WTC11 (cell line): ENCODE measurements at places on chromosomes 16 and 17. TPM values are rescaled to one million over a fixed set of nuclear protein-coding genes. Genes with fewer than 3 reads are reported as not detected.
A peak's percentile ranks its signal among the peaks of the same experiment; 100 is the strongest.

DNA sequence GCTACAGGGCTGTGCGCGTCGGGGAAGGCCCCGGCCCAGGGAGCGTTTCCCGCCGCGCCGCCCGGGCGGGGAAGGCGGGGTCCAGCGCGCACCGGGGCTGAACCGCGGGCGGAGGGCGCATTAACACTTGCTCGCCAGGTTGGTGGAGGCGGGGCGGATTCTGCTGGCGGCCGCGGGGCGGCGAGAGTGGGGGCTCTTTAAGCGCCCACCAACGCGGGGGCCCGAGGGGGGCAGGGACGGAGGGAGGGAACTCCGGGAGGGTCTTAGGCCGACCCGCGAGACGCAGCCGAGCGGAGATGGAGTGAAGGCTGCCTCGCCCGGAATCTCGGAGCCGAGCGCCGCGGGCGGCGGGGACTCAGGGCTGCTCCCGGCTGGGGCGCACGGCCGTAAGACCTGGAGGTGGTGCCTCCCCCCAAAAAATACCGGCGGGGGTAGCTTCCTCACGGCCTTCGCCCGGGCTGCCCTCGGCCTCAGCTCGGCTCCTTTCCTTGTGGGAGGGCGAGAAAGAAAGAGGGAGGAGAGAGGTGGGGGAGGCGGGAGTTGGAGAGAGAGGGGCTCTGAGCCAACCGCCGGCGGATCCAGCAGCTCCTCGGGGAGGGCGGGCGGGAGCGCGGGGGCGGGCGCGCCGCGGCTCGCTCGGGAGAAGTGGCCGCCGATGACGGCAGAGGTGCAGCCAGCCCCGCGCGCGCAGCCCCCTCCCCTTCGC is 415 bp upstream of the FOXF1 start:
- H3K36me3 ChIP-seq = peaks cover 4% of the 10 kb centered on the region
- H3K4me1 ChIP-seq = peaks cover 50% of the 10 kb centered on the region
- H3K27me3 ChIP-seq = peaks cover 96% of the 10 kb centered on the region
- peak overlapping the region; percentile 66 for H3K4me3 ChIP-seq

FLCN gene
- total RNA-seq = 40.8 to 42.4 TPM (median 42.3 TPM) in 3 replicates

GRCh38 chr16:79159261-79160049 is 441.1 kb downstream of the MAF start:
- DNase-seq = no peak
- H3K36me3 ChIP-seq = no peaks in the 10 kb centered on the region
- H3K4me1 ChIP-seq = peaks cover 39% of the 10 kb centered on the region
- H3K27ac ChIP-seq = no peak overlapping the region
- no peak overlapping the region for H3K4me3 ChIP-seq

DNA sequence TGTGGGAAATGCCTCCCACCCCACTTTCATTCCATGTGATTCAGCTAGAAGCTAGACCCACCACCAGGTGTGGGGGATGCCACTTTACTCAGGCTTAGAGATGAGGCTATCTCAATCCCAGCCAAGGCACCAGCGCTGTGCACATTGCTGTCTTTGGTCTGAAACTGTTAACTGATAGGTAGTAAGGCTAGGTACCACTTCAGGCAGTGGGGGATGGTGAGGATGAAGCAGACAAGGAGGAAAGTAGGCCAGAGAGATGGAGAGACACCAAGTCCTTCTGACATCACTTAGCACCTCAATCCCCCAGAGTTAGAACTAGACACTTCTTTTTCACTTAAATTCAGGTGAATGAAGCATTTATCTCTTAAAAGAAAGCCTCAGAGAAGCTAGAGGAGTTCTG is 35.8 kb downstream of the ADAMTS18 start:
- no peaks in the 10 kb centered on the region for H3K36me3 ChIP-seq
- peaks cover 25% of the 10 kb centered on the region for H3K4me1 ChIP-seq
- no peaks in the 10 kb centered on the region for H3K27me3 ChIP-seq

DNA sequence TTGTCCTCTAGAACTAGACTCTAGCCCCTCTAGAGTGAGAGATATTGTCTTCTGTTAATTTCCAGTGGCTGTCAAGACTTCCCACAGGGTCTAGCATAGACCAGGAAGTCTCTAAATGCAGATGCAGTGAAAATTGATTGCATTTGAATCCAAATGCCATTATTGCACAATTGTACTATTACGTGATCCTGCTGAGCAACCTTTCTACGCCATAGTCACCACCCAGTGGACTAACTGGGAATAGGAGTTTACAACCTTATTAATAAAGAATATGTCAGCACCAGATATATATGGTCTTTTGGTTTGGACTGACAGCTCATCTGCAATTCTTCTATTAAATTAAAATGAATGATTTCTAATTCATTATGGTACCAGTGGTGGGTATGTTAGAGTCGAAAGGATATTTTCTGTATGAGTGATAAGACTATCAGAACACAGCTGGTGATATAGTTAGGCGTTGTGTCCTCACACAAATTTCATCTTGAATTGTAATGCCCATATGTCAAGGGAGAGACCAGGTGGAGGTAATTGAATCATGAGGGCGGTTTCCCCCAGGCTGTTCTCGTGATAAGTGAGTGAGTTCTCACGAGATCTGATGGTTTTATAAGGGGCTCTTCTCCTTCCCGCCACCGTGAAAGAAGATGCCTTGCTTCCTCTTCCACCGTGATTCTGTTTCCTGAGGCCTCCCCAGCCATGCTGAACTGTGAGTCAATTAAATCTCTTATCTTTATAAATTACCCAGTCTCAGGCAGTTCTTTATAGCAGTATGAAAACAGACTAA is 138.9 kb upstream of the CA10 start:
- peaks cover 39% of the 10 kb centered on the region for H3K36me3 ChIP-seq
- H3K27ac ChIP-seq = no peak overlapping the region
- DNase-seq = no peak
- H3K4me3 ChIP-seq = no peak overlapping the region

- H3K4me3 ChIP-seq = no peak overlapping the region
- no peaks in the 10 kb centered on the region for H3K36me3 ChIP-seq
- no peaks in the 10 kb centered on the region for H3K4me1 ChIP-seq
- DNase-seq = no peak
- H3K27me3 ChIP-seq = no peaks in the 10 kb centered on the region
- no peak overlapping the region for H3K27ac ChIP-seq
These were observed 31.0 kb downstream of the CPNE2 start for GRCh38 chr16:57123216-57123973.

MYH2 gene
- 1.1 to 1.5 TPM (median 1.5 TPM) in 3 replicates for total RNA-seq

DNA sequence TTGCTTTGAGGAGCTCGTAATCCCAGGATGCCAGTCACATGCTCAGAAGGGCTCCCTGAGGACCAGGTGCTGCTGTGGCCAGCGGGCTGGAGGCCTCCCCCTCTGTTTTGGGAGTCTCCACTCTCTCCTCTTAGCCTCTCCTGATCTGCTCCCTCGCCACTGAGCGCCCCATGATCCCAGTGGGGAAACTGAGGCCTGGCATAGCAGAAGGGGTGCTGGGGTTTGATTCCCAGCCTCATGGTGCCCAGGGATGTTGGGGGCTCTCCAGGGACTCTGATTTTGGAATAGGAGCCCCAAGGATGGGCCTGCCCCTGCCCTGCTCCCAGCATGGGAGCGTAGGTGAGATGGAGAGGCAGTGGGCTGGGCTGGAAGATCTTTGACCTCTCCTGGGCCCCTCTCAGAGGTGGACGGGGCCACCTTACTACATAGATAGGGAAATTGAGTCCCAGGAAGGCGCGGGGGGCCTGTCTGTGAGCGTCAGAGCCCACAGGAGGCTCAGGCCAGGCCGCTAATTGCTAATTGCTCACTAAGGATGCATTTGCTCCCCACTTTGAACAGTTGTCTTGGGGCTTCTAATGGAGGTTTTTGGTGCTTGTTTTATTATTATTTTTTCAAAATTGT is 525 bp upstream of the ADCY7 start:
- H3K4me1 ChIP-seq = peaks cover 12% of the 10 kb centered on the region
- no peak overlapping the region for H3K27ac ChIP-seq
- no peak overlapping the region for H3K4me3 ChIP-seq
- H3K27me3 ChIP-seq = no peaks in the 10 kb centered on the region; the same call in 1 of the 2 replicates

DNA sequence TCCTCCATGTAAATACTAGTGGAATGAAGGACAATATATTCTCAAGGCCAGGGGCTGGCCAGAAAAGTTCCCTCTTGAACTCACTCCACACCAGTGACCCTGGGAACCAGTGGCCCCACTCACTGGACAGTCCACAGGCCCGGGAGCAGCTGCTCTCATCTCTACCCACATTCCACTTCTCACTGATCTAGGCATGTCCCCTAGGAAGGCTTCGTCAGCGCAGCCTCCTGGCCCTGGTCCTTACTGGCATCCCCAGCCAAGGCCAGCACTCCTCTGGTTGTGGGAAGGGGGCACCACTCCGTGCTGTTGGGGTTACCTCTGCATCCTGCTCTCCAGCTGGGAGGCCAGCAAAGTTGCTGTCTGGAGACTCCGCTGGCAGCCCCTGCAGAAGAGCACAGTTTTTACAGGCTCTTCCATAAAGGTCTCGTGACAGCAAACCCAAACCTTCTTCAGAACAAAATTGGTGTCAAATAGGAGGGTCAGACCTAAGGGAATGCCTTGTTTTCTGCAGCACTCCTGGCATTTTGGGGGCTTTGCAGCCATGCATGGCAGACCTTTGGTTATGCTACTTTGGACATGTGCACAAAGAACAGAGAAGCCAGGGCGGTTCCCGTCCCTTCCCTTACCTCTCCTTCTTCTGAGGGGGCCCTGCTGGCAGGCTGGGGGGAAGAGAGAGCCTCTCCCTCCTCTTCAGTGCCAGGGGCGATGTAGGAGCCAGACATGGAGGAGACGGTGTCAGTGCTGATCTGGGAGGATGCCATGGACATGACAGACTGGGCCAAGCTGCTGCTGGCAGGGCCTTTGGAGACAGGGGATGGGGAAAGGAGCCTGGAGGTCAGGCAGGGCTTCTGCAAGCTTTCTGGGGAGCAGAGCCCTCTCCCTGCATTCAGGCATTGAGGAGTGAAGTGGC is 14.1 kb upstream of the FOXJ1 start:
- no peak overlapping the region for H3K4me3 ChIP-seq
- peak; percentile 6 for DNase-seq
- no peaks in the 10 kb centered on the region for H3K27me3 ChIP-seq
- peaks cover 32% of the 10 kb centered on the region for H3K4me1 ChIP-seq
- no peak overlapping the region for H3K27ac ChIP-seq

CNEP1R1 gene
- 13.2 to 13.8 TPM (median 13.7 TPM) in 3 replicates for total RNA-seq

- H3K36me3 ChIP-seq = no peaks in the 10 kb centered on the region
- DNase-seq = no peak
- peak overlapping the region; percentile 72; the same call in 1 of the 2 replicates for H3K27ac ChIP-seq
- H3K27me3 ChIP-seq = no peaks in the 10 kb centered on the region
- H3K4me3 ChIP-seq = no peak overlapping the region
These were observed 3.7 kb downstream of the PEMT start for GRCh38 chr17:17587614-17588337.

SLC13A5 gene
- 1.6 to 2.3 TPM (median 1.8 TPM) in 3 replicates for total RNA-seq

SECTM1 gene
- total RNA-seq = 0.14 to 0.57 TPM (median 0.22 TPM) in 3 replicates
